Anterior cingulate cortex (tissue), 58 donors: ENCODE measurements at places on chromosomes 2 and 18.

- no peak for DNase-seq
Observed at GRCh38 chr2:174627216-174627615, 29.6 kb upstream of the WIPF1 start.

DNA sequence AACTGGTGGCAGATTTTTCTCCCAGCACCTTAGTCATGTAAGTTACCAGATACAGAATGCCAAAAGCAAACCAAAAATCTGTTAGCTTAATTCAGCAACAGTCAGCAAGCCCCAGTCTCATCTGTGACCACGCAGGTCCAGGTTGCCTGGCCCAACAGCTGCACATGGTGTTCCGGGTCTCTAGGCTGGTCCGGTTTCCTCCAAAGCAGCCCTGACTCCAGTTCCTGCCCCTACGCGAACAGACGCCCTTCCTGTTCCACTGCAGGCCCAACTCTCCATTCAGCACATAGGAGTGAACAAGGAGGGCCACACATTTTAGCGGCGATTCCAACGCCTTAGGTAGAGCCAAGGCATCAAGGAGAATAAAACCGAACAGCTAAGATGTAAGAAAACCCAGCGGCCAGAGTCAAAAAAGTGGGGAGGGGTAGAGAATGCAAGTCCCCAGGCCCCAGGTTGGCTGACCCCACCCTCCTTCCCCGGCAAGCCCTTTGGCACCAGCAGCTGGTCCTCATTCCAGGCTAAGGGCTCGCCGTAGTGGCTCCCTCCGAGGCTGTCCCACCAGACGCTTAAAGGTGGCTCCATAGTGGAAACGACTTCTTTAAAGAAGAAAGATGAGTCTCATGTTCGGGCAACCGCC, 1.5 kb downstream of the STK25 start:
- no peak for DNase-seq

- no peak for DNase-seq
Observed at GRCh38 chr2:172438741-172439508, 11.5 kb downstream of the ITGA6 start.

DNA sequence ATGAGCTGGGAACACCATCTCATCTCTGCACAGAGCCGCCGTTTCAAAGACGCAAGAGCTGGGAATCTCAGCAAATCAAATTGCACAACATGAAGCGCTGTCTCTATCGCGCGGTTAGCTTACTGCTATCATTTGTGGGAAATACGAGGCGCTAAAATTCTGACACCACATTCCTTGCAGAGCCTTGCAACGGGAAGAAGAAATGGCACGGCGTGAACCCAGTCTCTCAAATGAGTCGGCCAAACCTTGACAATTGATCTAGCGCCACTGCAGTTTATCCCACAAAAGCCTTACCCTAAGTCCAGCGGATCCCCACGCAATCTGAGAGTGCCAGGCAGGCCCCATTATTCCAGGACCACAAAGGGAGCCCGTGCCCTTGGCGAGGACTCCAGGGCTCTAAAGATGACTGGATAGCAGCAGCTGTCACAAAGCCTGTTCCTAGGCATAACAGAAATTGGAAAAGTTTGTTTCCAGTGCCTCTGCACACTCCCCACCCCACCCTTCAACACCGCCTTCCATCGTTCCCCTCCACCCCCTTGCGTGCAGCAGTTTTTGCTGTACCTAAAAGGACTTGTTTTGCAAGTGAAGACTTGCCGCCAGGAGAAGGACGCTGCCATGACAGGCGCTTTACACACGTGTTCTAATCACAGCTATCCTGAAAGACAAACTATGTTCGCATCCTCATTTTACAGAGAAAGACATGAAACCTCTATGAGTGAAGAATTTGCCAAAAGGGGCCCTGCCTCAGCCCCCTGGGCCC, 252.4 kb downstream of the EIPR1 start:
- no peak for DNase-seq

DNA sequence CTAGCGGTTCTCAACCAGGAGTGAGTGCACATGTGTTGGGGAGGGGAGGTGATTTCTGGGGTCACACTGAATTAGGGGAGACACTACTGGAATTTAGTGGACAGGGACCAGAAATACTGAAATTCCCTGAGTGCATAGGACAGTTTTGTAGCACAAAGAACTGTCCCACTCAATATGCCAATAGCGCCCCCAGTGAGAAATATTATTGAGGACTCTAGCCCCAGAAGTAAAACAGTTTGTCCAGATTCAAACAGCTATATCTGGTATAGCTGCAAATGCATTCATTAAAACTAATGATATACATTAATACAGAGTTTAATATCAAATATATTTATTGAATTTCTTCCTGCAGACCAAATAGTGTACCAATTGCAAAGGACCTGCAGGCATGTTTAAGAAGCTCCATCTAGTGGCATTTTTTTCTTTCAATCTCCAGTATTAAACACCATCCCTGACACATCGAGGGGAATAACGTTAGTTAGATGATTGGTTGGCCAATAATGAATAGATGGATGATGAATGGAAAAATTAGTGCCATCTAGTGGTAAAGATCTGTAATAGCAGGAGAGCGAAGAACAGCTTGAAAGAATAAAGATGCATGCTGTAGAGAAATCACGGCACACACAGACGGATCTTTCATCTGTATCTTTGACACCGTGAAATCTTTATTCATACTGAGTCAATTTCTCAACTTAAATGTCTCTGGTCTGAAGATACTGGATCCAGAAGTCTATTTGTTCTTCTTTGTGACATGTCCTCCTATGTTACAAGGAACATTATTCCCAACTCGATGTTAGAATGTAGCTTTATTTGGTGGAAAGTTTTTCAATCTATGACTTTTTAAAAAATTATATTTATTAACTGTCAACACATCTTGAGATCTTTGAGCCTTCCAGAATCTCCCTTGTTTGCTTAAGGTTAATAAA, 62.5 kb downstream of the DHRS9 start:
- DNase-seq = no peak

GRCh38 chr18:32441533-32441932, 29.1 kb downstream of the GAREM1 start:
- no peak for DNase-seq

GRCh38 chr2:126913881-126914615, 15.4 kb downstream of the TEX51 start:
- no peak for DNase-seq

GRCh38 chr2:127124426-127124825, 17.5 kb upstream of the BIN1 start:
- DNase-seq = no peak

GRCh38 chr2:149645391-149645790, 57.8 kb upstream of the MMADHC start:
- DNase-seq = no peak

DNA sequence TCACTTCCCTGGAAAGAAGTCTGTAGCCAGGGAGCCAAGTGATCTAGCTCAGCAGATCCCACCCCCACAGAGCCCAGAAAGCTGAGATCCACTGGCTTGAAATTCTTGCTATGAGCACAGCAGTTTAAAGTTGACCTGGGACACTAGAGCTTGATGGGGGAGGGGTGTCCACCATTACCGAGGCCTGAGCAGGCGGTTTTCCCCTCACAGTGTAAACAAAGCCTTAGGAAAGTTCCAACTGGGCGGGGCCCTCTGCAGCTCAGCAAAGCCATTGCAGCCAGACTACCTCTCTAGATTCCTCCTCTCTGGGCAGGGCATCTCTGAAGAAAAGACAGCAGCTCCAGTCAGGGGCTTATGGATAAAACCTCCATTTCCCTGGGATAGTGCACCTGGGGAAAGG, 887.2 kb upstream of the LRATD1 start:
- no peak for DNase-seq

DNA sequence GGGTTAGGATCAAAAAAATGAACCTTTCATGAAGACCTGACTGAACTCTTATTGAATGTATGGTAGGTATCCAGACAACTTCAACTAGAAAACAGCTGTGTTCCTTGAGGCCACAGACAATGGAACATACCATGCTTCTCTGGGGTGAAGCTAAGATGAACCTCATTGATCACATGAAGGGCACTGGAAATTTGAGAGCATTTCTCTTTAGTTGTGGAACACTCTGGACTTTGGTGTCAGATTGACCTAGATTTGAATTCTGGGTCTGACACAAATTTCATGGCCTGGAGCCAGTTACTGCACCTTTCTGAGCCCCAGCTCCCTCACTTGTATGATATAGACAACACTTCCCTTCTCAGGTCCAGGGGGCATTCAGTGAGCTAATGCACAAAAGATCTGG, 411.2 kb upstream of the ID2 start:
- no peak for DNase-seq

DNA sequence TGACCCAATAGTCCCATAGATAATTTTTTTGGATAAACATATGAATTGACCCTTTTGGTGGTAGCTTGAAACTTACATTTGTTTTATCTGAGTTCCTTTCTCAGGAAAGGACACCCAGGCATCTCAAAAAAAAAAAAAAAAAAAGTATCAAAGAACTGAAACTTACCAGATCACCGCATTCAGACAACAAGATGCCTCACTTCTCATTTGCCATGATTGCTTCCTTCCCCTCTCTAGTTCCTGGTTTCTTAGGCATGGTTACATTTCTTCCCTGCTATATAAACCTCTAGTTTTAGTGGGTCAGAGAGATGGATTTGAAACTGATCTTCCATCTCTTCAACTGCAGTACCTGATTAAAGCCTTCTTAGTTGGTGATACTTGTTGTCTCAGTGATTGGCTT, 240.1 kb downstream of the ACKR3 start:
- DNase-seq = no peak

DNA sequence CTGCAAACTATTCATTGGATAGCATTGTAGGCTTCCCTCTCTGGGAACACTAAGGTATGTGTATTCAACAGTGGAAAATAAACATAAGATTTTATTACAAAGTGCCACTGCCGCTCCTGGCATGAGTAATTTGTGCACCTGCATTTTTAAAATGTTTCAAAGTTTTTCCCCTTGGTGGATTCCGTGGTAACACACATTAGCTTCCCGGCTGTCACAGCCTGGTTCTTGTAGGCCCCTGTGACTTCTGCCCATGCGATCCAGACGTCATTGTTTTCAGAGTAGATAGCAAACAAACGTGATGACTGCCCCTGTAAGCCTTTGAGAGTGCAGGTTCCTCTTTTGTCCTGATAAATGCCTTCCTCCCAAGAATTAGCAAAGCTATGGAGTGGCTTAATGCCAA, 421.0 kb downstream of the ZNF521 start:
- no peak for DNase-seq

- DNase-seq = no peak
Observed at GRCh38 chr2:75292826-75293225, 93.5 kb upstream of the TACR1 start.

DNA sequence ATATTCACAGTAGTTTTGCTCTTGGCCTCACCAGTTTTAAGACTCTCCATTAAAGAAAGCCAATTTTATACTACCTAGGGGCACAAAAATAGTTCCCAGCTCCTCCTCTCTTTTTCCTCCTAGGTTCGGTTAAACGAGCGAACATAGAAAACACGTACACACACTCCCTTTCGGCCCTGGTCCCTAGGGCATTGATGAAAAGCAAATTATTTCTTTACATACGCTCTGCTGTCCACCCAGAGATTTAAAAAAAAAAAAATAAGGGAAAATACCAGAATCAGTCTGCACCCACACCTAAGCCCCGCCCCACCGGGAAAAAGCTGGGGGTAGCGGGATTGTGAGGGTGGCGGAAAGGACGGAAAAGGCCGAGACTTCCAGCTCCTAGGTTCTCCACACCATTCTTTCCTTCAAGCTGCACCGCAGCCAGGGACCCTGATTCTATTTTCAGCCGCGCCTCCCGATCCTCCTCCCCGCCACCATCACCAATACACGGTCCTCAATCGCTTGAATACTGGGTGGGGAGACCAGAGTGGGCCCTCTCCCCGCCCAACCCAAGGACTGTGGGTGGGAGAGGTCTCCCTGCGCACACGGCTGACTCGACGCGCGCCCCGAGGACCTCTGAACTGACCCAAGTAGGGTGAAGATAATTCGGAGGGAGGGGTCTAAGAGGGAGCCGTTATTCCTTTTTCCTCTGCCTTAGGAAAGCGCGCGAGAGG, 769 bp downstream of the ATF2 start:
- no peak for DNase-seq

- DNase-seq = no peak
Observed at GRCh38 chr2:1591461-1591770, 152.9 kb downstream of the PXDN start.

GRCh38 chr2:124319577-124319976, 294.5 kb downstream of the CNTNAP5 start:
- no peak for DNase-seq
